ENCODE measurements at places on chromosomes 4 and X.

GRCh38 chr4:160826339-160826679 is 1337.5 kb downstream of the FSTL5 start:
- DNase-seq, result no peak

DNA sequence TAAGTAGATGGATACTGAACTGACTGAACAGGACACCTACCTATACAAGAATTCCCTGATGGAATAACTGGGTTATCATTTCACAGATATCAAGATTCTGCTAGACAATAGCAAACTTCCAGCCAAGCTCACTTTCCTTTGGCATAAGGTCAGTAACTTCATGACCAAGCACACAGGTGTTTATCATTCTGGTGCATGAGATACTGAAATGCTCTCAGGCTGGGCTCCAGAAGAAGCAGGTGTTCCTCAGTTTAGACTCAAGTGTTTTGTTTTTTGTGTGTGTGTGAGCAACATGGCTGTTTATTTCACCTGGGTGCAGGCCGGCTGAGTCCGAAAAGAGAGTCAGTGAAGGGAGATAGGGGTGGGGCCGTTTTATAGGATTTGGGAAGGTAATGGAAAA is 201.5 kb upstream of the SPOCK3 start:
- DNase-seq, result no peak

DNA sequence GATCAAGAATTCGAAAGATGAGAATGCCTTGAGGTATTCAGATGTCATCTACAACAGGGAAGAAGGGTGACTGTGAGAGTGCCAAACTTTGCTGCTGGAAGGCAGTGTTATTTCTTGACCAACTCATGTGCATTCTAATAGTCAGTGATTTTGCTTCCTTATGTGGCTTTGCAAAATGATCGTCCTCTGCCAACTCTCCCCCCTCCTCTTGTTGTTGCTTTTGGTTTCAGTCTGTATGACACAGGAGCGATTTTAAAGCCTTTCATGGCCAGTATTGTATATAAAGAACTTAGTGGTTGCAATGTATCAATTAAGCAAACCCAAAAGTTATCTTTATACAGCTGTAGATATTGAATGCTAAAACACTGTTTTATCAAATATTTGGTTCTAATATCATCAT is 379.1 kb downstream of the IL1RAPL1 start:
- no peak for DNase-seq

- DNase-seq, result no peak
These were observed 133.3 kb upstream of the MAGEB16 start for GRCh38 chrX:35664833-35665232.

DNA sequence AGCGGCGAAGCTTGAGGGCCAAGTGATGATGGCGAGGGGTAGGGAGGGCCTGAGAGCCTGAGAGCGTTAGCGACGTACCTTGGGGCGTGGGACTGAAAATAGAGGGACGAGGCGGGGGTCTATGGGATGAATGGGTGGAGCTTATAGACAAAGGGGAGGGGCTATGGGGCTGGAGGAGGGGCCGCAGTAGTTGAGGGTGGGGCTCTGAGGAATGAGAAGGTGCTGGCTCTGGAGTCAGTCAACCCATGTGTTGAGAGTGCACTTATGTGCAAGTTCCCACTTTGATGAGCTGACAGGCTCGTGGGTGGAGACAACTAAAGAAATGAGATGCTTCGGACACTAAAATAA is 488 bp downstream of the TBC1D25 start:
- DNase-seq, result peak; percentile 43

DNA sequence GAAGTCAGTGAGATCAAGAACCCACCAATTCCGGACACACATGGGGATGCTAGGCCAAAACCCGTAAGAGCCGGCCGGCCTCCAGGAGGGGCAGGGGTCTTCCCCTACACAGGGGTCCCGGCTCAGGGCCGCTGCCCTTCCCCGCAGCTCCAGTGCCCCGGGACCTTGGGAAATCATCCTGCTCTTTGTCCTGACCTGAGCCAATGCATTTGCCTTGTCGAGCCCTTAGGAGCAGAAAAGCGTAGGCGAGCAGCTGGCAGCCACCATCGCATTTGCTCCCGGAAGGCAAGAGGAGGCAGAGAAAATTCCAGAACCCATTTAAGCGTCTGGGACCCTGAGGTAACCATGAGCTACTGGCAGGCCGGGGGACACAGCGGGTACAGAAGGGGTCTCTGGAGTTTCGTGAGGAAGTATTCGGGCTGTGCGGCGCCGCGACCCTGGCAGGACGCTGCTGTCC is 7.4 kb upstream of the TNIP2 start:
- DNase-seq, result no peak

- no peak for DNase-seq
These were observed 23.6 kb downstream of the NOP14 start for GRCh38 chr4:2939383-2940243.

DNA sequence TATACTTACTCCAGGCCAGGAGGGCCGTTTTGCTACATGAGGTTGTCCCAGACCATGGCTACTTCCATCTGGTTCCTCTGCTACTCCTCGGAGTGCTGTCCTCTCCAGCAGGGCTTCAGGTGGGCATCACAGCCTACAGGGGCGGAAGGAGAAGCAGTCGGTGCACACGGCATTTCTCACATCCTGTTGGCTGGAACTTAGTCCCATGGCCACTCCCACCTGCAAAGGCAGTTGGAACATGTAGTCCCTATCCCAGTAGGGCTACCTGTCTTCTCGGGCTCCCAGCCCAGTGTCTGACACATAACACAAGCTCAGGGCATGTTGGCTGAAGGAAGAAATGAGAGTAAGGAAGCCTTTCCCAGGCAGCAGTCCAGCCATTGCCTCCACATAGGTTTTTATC is 7.7 kb upstream of the STK32B start:
- no peak for DNase-seq

DNA sequence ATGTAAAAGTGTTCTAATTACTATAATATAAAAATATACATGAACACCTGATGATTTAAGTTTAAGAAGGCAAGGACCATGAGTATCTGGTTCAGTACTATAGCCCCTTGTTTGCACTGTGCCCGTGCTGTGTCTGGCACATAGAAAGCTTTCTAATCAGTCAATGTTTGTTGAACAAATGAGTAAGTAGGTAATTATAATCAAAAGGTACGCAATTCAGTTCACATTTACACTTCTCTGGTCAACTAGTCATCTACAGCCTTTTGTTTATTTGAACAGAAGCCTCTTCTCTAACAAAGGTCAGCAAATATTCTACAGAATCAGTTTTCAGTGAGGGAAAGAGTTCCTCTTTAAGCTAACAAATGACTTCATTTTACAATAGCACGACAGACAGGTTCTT is 523.3 kb downstream of the SMARCA1 start:
- DNase-seq, result no peak

GRCh38 chrX:31236231-31236630 is 164.4 kb upstream of the FTHL17 start:
- DNase-seq, result no peak

DNA sequence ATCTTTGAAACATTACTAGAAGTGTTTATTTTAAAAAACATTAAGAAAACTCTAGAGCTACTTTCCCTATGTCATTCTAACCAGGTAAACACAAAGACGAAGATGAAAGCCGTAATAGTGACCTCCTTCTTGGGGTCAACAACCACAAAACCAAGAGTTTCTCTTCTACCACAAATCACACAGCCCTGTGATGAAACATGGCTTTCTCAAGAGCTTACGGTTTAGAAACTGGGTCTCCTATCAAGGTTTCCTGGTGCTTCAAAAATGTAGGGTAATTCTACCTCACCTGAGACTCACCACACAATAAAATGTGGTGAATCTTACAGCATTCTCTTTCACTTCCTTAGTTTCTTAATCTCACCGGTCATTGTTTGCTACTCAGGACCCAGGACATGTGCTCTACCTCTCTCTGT is 50.9 kb downstream of the CORIN start:
- no peak for DNase-seq

DNA sequence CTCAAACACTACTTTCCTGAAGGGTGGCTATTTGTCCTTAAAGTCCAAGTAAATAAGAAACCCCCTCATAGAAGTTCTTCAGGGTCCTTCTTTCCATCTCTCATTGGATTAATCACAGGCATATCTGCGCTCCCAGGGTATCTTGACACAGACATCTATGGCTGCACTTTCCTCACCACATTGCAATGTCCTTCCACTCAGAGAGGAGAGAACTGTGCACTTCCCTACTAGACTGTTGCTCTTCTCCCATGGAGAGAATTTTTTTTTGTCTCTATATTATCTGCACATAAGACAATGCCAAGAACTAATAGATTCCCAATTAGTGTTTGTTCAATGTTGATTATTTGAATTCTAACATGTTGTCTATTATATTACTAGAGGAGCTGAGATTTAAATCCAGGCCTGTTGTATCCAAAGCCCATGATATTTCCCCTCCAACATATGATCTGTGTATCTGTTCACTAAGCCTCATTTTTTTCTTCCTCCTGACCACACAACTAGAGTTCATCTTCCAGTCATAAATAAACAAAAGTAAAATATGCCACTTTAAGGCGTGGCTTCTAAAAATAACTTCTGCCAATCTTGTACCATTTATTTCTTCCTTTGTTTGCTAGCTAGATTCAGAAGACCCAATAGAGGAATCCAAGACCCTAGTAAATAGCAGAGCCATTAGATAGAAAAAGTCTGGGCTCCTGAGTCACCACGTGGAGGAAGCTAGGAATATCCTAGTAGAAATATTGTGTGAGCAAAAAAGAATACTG is 61.5 kb upstream of the FAM241A start:
- DNase-seq, result no peak

- no peak for DNase-seq
These were observed 2.3 kb downstream of the TMEM187 start for GRCh38 chrX:153974726-153975286.

GRCh38 chrX:125622899-125623298 is 303.2 kb downstream of the TEX13C start:
- no peak for DNase-seq

DNA sequence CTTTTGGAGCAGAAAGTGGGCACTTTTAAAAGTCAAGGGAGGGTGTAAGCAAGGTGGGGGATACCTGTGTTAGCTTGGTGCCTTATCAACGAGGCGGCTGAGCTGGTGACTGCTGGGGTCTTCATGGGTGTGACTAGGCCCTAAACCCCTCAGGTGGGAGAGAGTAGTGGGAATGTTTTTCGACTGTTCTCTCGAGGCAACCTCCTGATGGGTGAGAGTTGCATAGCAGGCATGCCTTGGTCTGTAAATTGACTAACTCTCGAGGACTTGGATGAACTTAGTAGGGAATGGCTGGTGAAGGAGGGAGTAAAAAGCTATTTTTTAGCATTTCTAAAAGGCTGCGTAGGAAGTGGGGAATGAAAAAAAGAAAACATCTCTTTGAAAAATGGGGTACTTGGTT is 80.0 kb downstream of the ARHGAP10 start:
- DNase-seq, result no peak

- DNase-seq, result no peak
These were observed 19.6 kb downstream of the PGAM4 start for GRCh38 chrX:77949840-77950239.

GRCh38 chr4:37687194-37687562 is 1.0 kb upstream of the RELL1 start:
- DNase-seq, result no peak

DNA sequence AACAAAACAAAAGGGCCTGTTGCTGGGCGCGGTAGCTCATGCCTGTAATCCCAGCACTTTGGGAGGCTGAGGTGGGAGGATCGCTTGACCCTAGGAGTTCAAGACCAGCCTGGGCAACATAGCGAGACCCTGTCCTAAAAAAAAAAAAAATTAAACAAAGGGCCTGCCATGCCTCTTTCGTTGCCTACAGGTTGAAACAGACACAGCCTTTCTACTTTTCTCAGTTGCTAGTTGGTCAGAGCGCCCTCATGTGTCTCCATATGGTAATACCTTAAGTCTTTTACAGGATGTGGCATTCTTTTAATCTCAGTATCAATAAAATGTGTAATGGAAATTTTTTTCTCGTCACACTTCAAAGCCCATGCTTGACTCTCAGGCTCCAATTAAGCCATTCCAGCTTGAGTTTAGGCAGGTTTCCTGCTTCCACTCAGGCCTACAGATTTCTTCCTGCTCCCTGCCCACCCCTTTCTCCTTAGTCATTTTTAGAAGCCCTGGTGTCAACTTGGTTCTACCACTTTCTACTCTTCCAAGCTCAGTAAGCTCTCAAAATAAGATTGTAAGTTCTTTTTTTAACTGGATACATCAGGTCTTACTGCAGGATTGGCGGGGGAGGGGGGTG is 4.6 kb upstream of the SOWAHD start:
- DNase-seq, result peak; percentile 48

GRCh38 chr4:106587558-106587957 is 219.0 kb upstream of the GIMD1 start:
- no peak for DNase-seq

GRCh38 chr4:140635606-140636005 is 66.8 kb upstream of the UCP1 start:
- DNase-seq, result no peak

DNA sequence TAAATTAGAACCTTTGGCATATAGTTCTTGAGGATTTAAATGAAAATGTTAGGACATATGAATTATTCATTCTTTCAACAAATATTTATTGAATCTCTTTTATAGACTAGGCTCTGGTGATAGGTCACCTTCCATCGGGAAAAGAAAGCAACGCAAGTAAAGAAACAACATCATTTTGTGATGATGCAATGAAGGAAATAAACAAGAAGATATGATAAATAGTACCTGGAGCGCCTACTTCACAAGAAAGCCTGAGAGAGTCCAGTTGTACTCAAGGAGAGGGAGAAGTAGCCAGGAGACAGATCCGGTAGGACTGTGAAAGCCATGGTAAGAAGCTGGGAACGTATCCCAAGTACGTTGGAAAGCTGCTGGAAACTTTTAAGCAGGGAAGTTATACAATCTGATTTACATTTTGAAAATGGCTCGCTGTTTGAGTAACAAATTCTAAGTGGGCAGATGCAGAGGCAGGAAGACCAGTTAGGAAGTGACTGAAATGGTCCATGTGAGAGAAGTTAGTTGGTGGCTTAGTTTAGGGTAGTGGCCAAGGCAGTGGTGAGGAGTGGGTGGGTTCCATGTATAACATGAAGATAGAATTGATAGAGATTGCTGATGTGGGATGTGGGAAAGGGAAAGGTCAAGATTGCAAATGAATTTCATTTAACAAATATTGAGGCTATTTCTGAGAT is 17.7 kb upstream of the CPE start:
- DNase-seq, result no peak

DNA sequence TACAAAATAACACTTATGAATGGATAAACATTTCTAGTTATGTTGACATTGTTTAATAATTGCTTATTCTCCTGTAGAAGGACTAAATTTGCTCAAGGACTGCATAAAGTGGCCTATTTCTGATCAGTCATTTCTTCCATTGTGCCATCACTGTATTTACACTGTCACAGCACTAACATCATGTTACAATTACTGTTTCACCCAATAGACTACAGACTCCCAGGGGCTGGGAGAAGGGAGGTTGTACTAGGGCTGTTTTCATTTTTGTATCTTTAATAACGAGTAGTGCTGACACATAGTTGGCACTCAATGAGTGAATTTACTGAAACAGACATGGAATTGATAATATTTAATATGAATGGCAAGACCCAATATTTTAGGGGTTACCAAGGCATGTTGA is 139.5 kb downstream of the SLC10A7 start:
- no peak for DNase-seq

DNA sequence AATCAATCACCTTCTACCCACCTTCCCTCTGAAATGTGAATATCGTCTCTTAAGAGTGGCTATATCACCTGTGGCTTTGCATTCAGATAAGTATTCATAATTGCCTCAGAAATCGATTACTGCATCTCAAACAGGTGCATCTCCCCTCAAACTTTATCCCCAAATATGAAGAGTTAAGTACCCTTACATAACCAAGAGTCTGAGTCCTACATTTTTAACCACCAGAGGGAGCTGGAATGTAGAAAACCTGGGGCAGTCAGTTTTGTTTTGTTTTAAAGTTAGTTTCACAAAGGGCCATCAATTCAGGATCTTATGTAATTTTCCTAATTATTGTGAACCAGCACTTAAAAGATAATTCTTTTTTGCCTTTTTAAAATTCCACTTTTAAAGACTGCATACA is 5.7 kb downstream of the TCEANC start:
- no peak for DNase-seq

Measured in activated CD4-positive, alpha-beta T cell treated with anti-CD3 and anti-CD28 coated beads, Interleukin-2, amount 50 U/mL, for 24 hours (primary cell).